ENCODE measurements at places on chromosomes 3 and 15. TPM values are rescaled to one million over a fixed set of nuclear protein-coding genes. Genes with fewer than 3 reads are reported as not detected.
A peak's percentile ranks its signal among the peaks of the same experiment; 100 is the strongest.

Gene GOLGA8T
- not detected for total RNA-seq

Gene NR1I2
- not detected for total RNA-seq

Gene SERPINI2
- not detected for total RNA-seq

Gene HYKK
- 7.5 TPM for total RNA-seq

Gene TLR9
- total RNA-seq: not detected

DNA sequence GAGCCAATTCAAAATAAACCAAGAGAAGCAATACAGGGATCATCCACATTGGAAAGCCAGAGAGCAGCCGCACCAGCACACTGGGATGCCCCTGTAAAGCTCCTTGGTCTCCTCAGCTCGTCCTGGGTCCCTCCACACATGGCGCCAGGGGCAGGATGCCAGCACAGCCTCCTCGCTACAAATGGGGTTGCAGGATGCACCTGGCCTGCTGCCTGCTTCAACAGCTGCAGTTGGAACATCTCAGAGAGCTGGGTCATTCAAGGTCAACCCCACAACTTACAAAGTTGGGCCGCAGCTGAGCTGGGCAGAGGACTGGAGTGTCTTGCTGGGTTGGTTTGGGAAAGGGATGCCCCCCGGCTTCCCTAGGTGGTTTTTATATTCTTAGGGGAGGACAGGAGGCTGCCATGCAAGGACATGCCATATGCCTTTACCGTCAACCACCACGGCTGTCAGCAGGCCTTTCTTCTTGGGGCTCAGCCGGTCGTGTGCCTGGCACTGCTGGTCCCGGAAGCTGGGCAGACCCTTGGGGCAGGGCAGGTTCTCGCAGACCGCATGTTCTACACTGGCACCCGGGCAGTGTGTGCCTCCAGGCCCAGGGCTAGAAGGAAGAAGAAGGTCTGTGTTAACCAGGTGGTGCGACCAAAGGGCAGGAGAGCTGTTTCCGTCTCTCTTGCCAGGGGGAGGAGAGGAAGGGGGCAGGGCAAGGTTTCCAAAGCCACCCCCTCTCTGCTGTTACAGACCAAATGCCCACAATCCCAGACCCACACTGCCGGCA is 225.2 kb downstream of the ADAMTS17 start:
- peaks cover 43% of the 10 kb centered on the region for H3K4me1 ChIP-seq
- H3K27ac ChIP-seq: no peak overlapping the region
- no peaks in the 10 kb centered on the region for H3K36me3 ChIP-seq
- no peak overlapping the region for H3K4me3 ChIP-seq
- no peaks in the 10 kb centered on the region for H3K27me3 ChIP-seq

DNA sequence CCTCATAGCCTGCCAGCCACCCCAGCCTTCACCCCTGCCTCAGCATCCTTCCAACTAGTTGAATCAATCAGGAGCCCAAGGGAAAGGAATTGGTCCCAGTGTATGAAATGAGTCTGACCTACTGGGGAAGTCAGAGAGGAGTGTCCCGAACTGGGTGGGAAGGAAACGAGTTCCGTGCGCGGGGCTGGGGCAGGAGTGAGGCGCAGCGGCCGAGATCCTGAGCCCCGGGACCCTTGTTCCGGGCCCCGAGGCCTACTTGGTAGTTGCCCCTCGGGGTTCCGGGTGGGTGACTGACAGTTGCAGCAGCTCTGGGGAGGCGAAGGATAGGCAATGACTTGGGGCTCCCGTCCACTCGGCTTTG is 1.1 kb upstream of the PLCL2 start:
- H3K27ac ChIP-seq: peak overlapping the region; percentile 83
- no peaks in the 10 kb centered on the region for H3K4me1 ChIP-seq
- H3K36me3 ChIP-seq: no peaks in the 10 kb centered on the region
- DNase-seq: no peak
- peak overlapping the region; percentile 88 for H3K4me3 ChIP-seq

DNA sequence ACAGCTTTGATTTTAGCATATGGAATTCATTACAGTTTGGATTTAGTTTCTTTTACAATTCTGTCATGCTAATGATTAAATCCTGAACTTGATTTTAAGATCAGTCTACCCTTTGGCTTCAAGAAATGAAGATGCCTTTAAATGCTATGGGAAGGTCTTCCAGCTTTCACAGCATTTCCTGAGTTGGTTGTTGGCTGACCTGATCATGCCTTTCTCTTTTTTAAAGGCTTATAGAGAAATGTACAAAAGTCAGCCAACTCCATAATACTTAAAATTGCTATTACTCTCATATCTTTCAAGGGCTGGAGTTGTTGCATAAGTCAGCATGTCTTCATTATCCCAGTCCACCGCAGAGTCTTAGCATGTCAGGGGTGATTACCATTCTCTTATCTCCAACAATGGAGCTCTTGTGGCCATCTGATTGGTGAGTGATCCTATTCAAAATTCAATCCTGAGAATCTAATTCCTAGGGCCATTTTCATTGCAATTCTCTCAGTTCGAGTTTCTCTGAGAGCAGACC is 123.8 kb downstream of the GMNC start:
- H3K36me3 ChIP-seq: no peaks in the 10 kb centered on the region
- no peaks in the 10 kb centered on the region for H3K4me1 ChIP-seq
- no peaks in the 10 kb centered on the region for H3K27me3 ChIP-seq
- DNase-seq: no peak

GRCh38 chr15:55240125-55240760 is 43.5 kb upstream of the RSL24D1 start:
- no peaks in the 10 kb centered on the region for H3K36me3 ChIP-seq
- no peak overlapping the region for H3K27ac ChIP-seq
- H3K4me1 ChIP-seq: no peaks in the 10 kb centered on the region
- DNase-seq: no peak
- no peaks in the 10 kb centered on the region for H3K27me3 ChIP-seq

DNA sequence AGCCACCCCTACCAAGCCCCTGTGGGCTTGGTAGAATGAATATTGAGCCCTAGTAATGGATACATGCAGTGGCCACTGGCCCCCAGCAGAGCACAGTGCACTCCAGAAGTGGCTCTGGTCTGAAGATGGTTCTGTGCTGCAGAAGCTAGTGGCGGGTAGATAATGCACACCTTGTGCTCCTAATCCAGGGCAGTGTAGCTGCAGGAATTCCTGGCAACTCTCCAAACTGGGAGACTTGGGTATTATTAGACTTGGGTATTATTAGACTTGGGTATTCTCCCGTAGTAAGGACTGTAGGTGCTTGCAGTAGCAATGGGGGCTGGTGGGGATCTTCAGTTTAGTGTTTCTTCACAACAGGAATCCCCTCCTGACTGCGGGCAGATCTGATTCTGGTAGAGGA is 34.7 kb downstream of the NUSAP1 start:
- DNase-seq: no peak
- H3K27me3 ChIP-seq: no peaks in the 10 kb centered on the region
- no peaks in the 10 kb centered on the region for H3K36me3 ChIP-seq
- no peak overlapping the region for H3K27ac ChIP-seq
- H3K4me3 ChIP-seq: no peak overlapping the region
- no peaks in the 10 kb centered on the region for H3K4me1 ChIP-seq

DNA sequence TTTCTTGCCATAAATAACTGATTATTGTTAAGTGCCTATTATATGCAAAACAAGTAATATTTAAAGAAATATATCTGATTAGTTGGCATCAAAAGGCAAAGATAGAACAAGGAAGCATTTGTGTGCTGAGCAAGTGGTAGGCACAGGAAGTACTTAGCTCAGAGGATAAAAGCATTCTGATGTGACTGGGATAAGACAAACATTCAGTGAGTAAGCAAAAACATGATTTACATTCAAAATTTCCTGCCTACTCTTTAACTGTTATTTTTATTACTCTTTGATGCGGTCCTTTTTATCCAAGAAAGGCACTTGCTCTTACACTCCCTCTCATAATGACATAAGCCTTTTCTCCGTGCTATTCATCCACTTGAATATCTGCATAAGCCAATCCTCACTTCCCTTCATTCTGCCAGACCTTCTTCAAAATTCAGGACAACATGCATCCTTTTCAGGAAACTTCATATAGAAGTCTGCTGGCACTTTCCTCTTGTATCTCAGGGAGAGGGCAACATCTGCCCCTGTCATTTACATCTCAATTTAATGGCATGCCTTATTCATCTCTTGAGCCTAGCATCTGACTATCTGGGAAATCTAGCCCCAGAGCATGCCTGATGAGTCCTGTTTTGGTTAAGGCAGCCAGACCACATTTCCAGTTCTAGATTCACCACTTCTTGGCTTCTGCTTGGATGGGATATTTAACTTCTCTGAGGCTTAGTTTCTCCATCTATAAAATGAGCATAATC is 478.2 kb upstream of the ROBO2 start:
- no peak for DNase-seq
- no peaks in the 10 kb centered on the region for H3K36me3 ChIP-seq
- no peaks in the 10 kb centered on the region for H3K27me3 ChIP-seq
- H3K4me1 ChIP-seq: no peaks in the 10 kb centered on the region
- H3K27ac ChIP-seq: no peak overlapping the region

GRCh38 chr3:72196377-72196929 is 411.5 kb upstream of the PROK2 start:
- H3K4me3 ChIP-seq: no peak overlapping the region
- no peak for DNase-seq
- no peaks in the 10 kb centered on the region for H3K4me1 ChIP-seq
- H3K27me3 ChIP-seq: no peaks in the 10 kb centered on the region
- H3K36me3 ChIP-seq: no peaks in the 10 kb centered on the region

DNA sequence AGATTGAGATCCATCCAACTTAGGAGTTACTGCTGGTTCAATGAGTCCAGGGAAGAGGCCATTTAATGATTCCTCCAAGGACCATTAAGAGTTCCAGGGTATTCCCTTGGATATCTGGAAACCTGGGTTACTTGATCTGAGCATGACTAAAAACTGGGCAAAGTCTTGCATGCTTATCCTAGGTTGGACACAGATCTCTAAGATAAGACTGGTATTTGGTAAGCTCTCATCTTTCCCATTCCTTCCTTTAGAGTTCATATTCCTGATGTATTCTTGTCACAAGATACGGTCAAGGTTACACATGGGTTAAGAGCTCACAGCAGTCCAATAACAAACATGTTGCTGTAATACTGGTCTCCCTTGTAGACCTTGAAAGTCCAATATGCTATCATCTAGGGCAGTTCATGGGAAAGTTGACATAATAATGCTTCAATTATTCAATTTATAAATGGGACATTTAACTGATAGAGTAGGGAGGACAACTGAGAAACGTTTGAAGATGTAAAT is 301.7 kb downstream of the TIGIT start:
- no peaks in the 10 kb centered on the region for H3K27me3 ChIP-seq
- H3K4me1 ChIP-seq: no peaks in the 10 kb centered on the region
- no peak overlapping the region for H3K27ac ChIP-seq
- peaks cover 6% of the 10 kb centered on the region for H3K36me3 ChIP-seq
- no peak for DNase-seq

GRCh38 chr3:111744611-111745010 is 114.5 kb upstream of the PHLDB2 start:
- no peak overlapping the region for H3K27ac ChIP-seq
- H3K27me3 ChIP-seq: no peaks in the 10 kb centered on the region
- peaks cover 28% of the 10 kb centered on the region for H3K4me1 ChIP-seq

DNA sequence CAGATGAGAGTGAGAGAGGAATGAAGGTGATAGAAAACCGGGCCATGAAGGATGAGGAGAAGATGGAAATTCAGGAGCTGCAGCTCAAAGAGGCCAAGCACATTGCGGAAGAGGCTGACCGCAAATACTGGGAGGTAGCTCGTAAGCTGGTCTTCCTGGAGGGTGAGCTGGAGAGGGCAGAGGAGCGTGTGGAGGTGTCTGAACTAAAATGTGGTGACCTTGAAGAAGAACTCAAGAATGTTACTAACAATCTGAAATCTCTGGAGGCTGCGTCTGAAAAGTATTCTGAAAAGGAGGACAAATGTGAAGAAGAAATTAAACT is 88.9 kb downstream of the EOMES start:
- peaks cover 12% of the 10 kb centered on the region for H3K4me1 ChIP-seq
- H3K27ac ChIP-seq: peak overlapping the region; percentile 87
- H3K27me3 ChIP-seq: no peaks in the 10 kb centered on the region
- H3K36me3 ChIP-seq: no peaks in the 10 kb centered on the region
- H3K4me3 ChIP-seq: peak overlapping the region; percentile 58
- no peak for DNase-seq

DNA sequence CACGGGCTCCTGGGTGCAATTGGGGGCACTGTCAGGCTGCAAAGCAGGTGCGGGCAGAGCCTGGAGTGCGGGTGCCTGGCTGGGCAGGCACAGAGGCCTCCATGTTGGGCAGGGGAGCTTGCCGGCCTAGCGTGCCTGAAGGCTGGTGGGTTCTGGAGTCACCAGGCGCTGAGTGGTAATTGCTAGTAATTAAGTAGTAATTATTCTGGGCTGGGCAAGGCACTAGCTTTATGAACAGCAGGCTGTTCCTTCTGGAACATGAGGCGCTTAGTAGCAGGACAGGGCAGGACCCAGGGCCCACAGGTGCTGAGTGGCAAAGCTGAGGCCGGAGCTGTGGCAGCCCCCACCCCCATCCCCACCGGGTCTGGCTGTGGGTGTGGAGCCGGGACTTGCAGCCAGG is 25.3 kb downstream of the PLXNA1 start:
- H3K27me3 ChIP-seq: no peaks in the 10 kb centered on the region
- H3K27ac ChIP-seq: no peak overlapping the region
- no peak overlapping the region for H3K4me3 ChIP-seq
- peaks cover 9% of the 10 kb centered on the region for H3K4me1 ChIP-seq

- no peaks in the 10 kb centered on the region for H3K36me3 ChIP-seq
- H3K27ac ChIP-seq: no peak overlapping the region
- no peaks in the 10 kb centered on the region for H3K27me3 ChIP-seq
Measured at GRCh38 chr15:34259566-34259965, 34.8 kb downstream of the EMC4 start.

GRCh38 chr3:62056658-62057057 is 316.7 kb downstream of the FEZF2 start:
- no peak overlapping the region for H3K27ac ChIP-seq
- no peaks in the 10 kb centered on the region for H3K36me3 ChIP-seq
- H3K4me3 ChIP-seq: no peak overlapping the region
- H3K27me3 ChIP-seq: no peaks in the 10 kb centered on the region
- no peak for DNase-seq

DNA sequence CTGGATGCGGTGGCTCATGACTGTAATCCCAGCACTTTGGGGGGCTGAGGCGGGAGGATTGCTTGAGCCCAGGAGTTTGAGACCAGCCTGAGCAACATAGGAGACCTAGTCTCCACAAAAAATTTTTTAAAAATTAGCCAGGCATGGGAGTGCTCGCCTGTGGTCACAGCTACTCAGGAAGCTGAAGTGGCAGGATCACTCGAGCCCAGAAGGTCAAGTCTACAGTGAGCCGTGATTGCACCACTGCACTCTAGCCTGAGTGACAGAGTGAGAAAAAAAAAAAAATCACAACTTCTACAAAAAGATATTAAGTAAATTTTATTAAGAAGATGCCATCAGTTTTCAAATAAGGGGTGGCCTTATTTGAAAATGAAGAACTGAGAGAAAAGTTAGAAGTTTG is 11.9 kb upstream of the PLA2G4D start:
- no peak overlapping the region for H3K27ac ChIP-seq
- no peaks in the 10 kb centered on the region for H3K27me3 ChIP-seq
- H3K36me3 ChIP-seq: no peaks in the 10 kb centered on the region
- H3K4me3 ChIP-seq: no peak overlapping the region
- no peak for DNase-seq
